Pancreas (tissue), 10 donors: ENCODE measurements at places on chromosomes 4 and X.

GRCh38 chr4:53748328-53748772, 157.1 kb upstream of the LNX1 start:
- no peak for DNase-seq

DNA sequence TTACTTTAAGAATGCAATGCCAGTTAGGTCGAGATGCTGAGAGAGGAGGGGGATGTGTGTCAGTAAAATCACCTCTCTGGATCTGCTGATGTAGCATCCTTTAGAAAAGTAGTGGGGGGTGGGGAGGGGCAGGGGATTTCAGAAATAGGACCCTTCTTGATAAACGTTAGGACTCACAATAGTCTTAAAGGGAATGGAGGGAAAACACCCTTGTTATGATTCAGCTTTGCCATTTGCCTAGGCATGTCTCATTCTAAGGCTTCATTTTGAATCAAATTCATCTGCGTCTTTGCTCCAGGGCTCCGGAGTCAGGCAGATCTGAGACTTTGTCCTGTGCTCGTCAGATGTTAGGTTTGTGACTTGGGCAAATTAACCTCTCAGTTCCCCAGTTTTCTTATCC, 879 bp downstream of the SH2D1A start:
- no peak for DNase-seq

DNA sequence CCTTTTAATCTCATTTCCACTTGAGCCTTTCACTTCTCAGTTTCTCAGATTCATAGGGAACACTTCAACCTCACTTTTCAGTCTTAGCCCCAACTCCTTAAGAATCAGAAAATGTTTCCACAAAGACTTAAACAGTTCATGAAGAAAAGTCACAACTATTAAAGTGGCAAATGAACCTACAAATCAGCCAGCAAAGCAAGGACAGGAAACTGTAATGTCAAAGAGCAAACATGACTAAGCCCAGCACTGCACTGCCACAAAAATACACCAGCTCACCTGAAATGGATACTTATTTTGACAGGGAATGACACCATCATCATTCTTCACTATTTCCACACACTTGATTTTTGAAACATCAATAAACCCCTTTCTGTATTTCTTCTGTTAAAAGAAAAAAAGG, 41.8 kb upstream of the TXK start:
- no peak for DNase-seq

- no peak for DNase-seq
Observed at GRCh38 chr4:154660052-154660451, 47.6 kb upstream of the FGG start.

GRCh38 chr4:172826346-172826745, 342.3 kb upstream of the GALNT7 start:
- no peak for DNase-seq

GRCh38 chr4:52576326-52576725, 82.8 kb downstream of the USP46 start:
- DNase-seq = no peak

GRCh38 chrX:20965270-20966044, 408.8 kb upstream of the CNKSR2 start:
- DNase-seq = no peak

DNA sequence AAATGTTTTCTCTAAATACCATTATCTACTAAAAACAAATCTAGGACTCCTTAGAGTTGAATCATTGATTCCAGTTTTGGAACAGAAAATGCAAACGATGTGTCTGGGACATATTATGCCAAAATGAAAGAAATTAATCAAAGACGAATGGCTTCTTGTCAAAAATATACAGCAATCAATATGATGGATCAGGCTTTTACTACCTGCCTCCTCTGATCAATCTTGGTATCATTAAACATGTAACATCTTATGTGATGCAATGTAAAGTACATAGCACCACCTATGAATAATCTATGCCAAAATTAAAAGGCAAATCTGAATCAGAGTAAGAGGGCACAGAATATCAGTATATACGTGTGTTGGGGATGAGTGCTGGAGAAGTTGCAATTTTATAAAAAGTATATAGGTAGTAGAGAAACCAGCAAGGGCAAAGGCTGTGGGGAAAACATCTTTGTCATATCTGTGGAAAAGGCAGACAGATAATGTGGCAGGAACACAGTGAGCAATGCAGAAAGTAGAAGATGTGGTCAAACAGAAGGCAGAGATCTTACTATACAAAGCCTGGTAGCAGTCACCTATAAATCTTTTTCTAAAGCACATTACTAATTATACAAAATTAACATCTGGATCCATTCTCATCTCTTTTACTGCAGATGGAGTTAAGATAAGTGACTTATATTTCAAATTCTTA, 152.7 kb downstream of the ANTXR2 start:
- no peak for DNase-seq

GRCh38 chrX:101550362-101550750, at the start of gene ARMCX1:
Gene ARMCX1, plus strand, starts transcription at chrX:101550547. Its CDS starts 2,384 bp downstream, at chrX:101552931.
- DNase-seq = peak; percentile 32
